Vagina (tissue), 2 donors: ENCODE measurements at places on chromosomes 7 and 10.
A peak's percentile ranks its signal among the peaks of the same experiment; 100 is the strongest.

DNA sequence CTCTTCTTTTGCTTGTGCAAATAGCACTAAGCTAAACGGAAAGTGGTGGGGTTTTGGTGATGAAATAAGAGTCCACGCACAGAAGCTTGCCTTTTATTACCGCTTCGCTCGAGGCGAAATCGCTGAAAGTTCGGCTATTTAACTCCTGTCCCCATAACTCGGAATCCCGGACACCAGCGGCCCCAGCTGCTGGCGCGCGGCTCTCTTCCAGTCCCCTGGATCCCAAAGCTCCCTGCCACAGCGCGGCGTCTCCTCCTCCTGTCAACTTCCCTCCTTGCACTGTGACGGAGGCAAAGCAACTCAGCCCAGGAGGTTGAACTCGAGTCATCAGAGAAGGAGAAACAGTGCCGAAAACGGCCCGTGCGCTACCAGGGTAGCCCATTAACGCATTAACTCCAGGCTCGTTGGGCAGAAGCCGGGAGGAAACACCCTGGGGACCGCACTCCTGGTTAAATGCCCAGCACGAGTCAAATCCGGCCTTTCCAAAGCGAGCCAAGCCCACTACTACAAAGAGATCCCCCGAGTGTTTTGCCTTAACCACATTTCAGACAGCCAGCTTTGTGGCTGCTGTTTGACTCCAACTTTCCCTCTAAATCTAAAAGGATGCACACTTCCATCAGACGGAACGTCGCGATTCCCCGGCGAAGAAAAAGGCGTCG, 1.3 kb downstream of the SEMA3D start:
- no peak for DNase-seq

DNA sequence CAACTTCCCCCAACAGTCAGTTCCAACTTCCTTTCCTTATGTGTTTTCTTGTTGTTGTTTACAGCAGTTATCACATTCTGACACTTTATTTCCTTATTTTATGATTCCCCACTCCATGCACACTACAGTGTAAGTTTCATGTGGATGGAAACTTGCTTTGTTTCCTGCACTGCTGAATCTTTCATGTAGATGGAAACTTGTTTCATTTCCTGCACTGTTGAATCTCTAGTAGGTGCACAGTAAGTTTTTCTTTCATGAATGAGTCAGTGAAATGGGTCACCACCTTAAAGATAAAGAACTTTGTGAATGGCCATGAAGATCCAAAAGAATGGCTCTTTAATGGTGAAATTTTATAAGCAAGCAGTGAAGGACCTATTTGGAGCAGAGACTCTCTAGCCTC, 61.4 kb downstream of the SHOC2 start:
- no peak for DNase-seq

DNA sequence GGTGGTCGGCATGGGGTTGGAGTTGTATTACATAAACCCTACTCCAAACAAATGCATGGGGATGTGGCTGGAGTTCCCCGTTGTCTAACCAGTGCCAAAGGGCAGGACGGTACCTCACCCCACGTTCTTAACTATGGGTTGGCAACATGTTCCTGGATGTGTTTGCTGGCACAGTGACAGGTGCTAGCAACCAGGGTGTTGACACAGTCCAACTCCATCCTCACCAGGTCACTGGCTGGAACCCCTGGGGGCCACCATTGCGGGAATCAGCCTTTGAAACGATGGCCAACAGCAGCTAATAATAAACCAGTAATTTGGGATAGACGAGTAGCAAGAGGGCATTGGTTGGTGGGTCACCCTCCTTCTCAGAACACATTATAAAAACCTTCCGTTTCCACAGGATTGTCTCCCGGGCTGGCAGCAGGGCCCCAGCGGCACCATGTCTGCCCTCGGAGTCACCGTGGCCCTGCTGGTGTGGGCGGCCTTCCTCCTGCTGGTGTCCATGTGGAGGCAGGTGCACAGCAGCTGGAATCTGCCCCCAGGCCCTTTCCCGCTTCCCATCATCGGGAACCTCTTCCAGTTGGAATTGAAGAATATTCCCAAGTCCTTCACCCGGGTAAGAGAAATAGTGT, at the start of gene CYP2E1:
Gene CYP2E1 (plus strand): TSS at position 407 of the 632 bp plus-strand sequence. CDS start 33 bp downstream, at position 440.
- DNase-seq, result no peak

DNA sequence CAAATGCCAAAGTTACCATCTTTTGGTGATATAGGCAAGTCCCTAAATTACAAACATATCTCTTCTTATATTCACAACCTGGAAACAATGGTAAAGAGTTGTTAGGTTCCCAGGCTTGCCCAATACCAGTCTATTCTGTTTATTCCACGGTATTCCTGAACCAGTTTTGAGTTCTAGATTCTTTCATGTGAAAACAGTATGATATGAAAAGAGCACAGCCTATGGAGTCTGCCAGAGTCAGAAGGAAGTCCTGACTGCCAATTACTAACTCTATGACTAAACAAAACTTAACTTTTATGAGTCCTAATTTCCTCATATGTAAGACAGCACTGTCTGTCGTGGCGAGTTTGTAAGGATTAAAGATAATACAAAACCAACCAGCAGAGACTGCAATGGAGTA, 5.6 kb downstream of the ABI1 start:
- no peak for DNase-seq

- DNase-seq, result no peak
Observed at GRCh38 chr7:99112097-99112496, 31.8 kb downstream of the SMURF1 start.

DNA sequence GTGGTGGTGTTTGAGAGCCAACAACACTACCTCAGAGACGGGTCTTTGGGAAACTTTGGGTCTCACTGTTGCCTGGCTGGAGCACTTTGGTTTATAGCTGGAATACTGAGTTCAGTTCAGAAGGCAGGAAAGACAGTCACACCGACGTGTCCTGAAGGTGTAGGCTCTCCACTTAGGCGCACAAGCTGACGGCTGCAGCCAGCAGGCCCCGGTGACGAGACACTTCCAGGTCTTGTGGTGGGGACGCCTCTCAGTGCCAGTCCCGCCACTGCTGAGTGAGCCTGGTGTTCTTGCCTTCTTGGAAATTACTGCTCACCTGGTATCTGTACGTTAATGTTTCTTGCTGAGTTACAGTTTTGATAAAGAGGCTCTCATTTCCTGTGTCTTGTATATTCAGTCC, 74.0 kb downstream of the WDR37 start:
- DNase-seq, result peak; percentile 61

GRCh38 chr7:44750921-44751571, 2.4 kb downstream of the ZMIZ2 start:
- DNase-seq, result no peak

DNA sequence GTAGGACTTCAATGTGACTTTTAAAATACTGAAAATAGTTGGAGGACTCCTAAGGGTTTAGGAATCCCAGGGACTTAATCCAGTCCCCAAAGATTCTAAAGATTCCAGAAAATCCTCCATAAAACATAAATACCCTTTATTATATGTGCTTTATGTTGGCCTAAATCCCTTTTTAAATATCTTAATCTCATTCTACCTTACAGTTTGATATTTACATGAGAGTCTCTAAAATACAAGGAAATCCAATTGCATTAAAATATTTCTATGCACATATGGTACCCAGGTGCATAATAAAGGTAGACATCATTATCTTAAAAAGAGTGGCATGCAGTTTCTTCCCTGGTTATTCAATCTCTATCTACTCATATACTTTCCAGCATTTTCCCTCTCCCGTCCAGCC, 51.8 kb downstream of the BPGM start:
- no peak for DNase-seq

- no peak for DNase-seq
Observed at GRCh38 chr7:83504330-83504729, 144.6 kb downstream of the SEMA3E start.

DNA sequence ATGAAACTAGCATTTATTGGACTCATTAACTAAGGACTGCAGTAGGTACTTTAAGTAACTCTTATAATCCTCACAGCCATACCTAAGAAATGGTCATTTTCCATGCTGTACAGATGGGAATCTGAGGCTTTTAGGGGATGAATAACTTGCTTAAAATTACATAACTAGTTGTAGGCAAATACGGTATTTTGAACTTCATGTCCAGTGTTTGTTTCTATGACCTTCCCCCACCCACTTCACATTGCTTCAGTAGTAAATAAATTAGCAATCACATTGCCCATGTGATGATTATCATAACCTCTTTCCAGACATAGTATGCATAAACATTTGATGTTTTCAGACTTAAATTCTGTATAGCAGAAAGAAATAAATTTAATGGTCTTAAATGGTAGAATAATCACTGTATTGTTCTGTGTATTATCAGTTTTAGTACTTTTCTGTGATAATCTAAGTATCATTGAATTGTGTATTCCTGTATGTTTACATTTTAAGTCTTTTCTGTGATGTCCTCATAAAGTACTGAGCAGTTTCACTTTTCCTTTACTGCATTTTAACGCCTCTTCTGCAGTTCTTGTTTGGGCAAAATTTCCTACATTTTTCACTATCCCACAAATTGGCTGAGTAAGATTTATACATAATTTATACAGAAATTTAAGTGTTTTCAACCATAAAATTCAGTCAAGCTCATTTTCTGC, 48.3 kb downstream of the ANKIB1 start:
- no peak for DNase-seq
